ENCODE measurements at places on chromosomes 5 and 9.

DNA sequence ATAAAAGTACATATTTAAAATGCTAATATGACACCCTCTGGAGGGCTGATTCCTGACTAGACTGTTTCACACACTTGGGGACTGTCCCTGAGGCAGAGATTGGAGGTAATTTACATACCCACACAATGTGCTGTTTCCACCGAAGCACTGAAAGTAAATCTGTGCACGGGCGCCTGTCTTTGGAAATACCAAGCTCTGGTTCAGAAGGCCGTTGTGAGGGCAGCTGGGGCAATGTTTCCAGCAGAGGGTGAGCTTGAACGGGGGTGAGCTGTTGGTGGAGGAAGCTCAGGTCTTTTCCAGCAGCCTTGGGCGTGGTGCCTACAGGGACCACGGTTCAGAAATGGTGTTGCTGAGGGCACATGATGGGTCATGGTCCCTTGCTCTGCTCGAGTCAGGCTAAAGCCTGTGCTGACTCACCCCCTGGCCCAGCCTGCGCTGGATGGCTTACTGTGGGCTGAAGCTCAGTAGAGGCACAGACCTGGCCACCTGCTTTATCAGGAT is 25.8 kb upstream of the HMCN2 start:
- DNase-seq, result no peak

- no peak for DNase-seq
These were observed 155.3 kb upstream of the GNA14 start for GRCh38 chr9:77803423-77803822.

DNA sequence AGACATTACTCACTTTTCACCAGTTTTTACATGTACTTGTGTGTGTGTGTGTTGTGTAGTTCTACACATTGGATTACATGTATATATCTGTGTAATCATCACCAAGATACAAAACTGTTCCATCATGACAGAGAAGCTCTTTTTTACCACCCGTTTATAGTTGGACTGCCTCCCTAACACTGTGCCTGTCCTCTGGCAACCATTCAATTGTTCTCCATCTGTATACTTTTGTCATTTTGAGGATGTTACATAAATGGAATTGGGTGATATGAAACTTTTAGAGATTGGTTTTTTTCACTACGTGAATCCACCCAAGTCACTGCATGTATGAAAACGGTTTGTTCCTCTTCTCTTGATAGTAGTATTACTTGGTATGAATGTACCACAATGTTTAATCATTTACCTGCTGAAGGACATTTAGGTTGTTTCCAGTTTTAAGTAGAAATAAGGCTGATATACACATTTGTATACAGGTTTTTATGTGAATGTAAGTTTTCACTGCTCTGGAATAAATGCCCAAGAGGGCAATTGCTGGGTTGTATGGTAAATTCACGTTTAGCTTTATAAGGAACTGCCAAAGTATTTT is 126.2 kb downstream of the MAPKAP1 start:
- no peak for DNase-seq

- DNase-seq, result no peak
These were observed 30.7 kb downstream of the TCF7 start for GRCh38 chr5:134145041-134145757.

DNA sequence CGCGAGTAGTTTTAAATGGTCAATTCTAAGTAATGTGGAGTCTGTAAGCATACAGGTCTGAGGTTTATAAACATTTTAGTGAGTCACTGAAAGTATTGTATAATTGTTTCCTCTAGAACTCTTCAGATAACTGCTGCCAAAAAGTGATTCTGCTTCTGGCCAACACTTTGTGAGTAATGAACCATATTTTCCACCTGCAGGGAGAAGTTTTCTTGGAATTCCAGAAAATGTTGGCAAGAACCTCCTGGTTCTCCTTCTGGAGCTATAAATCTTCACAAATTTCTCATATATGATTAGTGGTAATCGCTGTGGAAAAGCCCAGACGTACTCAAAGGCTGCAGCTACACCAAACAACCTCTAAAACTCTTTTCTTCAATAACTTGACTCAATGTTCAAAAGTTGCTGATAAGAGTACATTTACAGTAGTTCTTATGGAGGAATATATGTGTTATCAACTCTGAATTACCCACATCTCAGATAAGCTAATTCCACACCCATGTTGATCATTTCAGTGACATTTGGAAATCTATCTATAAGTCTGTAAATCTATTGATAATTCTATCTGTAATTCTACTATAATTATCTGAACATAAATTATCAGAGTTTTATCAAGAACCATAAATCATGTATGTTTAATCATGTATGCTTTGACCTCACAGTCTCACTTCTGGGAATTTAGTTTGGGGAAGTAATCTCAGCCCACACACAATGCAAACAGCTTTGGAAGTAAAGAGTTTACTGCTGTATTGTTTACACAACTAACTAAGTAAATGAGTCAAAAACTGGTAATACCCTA is 74.1 kb downstream of the FNBP1 start:
- no peak for DNase-seq

DNA sequence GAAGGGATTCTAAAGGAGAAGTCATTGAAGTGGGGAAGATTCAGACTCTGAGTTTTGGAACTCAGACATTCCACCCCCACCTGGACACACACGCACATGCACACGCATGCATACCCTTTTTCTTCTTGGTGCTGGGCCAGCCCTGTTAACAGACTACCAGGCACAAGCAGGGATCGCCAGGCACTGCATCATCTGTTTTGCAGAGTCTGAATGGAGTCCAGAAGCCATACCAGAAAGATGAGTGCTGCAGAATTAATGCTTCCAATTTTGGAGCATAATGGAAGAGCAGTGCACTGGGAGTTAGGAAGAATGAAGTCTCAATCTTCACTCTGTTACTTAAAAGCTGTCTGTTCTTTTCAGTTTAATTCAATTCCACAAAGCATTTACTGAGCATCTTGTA is 95.5 kb downstream of the PDE8B start:
- no peak for DNase-seq

All from cortex of kidney (tissue), 1 donor.